ENCODE measurements at places on chromosomes 3 and 15. TPM values are rescaled to one million over a fixed set of nuclear protein-coding genes. Genes with fewer than 3 reads are reported as not detected.

GPR27 gene
- total RNA-seq, result 0.39 TPM

NMNAT3 gene
- 17.5 TPM for total RNA-seq

KLF15 gene
- total RNA-seq, result 2.7 TPM

DNA sequence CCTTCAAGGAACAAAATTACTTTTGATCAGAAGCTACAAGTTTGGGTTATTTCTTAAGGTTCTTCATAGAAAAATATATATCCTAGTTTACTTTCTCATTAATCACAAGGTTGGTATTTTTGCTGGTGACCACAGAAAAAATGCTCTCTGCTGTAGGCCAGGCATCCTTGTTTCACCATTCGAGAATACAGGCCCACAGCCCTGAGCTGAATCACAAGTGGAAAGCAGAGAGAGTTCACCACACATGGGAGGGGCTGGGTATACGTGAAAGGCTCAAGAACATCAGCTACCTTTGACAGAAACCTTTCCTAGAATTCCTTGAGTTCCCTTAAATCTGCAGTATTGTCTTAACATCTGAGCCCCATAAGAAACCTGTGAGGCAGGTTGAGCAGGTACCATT is 23.2 kb downstream of the CPEB1 start:
- no peak for DNase-seq

DNA sequence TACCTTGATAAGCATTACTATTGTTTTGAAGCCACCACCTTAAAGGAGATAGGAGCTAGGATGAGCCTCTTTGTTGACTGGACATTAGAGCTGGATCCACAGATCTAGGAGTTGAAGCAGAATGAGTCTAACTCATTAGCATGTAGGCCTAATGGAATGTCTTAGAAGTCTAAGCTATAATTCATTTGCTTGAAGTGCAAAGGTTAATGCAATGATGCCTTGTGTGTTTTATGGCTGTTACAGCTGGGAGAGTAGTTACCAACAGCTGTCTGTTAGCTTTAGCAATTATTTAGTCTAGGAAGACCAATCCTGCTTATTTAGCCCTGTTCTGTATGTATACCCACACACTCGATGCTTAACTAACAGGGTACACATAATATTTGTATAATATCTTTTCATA is 419.3 kb downstream of the TUSC7 start:
- DNase-seq, result no peak

DNA sequence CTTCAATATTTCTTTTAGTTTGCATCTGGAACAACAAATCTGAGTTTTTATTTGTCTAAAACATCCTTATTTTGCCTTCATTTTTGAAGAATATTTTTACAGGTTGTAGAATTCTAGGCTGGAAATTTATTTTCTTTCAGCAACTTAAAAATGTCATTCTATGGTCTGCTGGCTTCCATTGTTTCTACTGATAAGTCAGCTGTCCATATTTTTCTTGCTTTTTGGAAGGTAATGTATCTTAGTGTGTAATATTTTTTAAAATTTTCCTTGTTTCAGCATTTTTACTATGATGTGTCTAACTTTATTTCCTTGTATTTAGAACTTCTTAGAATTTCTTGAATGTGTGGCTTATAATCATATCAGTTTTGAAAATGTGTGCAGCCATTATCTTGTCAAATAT is 37.0 kb downstream of the SEMA6D start:
- no peak for DNase-seq

TEX9 gene
- 1.9 TPM for total RNA-seq

- DNase-seq, result no peak
These were observed 4.7 kb downstream of the ATRIP start for GRCh38 chr3:48451270-48451669.

ZNF280D gene
- 28.7 TPM for total RNA-seq

FOXL2 gene
- total RNA-seq, result 1.8 TPM

DNA sequence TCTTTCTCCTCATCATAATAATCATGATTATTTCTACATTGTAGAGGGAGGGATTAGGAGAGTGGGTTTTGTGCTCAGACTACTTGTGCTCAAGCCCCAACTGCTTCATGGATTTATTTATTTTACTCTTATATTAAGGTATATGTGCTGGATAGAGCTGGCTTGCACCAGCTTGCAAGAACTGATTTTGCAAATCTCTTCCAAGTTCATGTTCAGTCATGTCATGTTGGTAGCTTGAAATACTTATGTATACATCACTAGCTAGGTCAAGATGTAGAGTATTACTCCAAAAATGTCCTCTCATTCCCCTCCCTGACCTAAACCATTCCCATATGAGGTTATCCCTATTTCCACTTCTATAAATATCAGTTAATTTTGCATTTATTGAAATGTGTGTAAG is 293.9 kb upstream of the RBMS3 start:
- no peak for DNase-seq

DNA sequence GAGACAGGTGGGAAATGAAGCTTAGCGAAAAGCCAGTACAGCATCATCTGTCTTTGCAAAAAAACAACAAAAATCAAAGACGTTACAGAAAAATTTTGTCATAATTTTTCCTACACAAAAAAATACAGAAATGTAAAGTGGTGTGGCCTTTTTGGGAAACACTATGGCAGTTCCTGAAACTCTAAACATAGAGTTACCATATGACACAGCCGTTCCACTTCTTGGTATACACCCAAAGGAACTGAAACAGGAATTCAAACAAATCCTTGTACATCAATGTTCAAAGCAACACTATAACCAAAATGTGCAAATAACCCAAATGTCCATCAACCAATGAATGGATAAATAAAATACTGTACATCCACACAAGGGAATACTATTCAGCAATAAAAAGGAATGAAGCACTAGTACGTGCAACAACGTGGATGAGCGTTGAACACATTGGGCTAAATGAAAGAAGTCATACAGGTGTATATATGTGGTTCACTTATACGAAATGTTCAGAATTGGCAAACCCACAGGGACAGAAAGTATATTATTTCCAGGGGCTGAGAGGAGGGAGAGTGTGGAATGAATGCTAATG is 46.8 kb downstream of the GLB1 start:
- no peak for DNase-seq

GRCh38 chr15:92112180-92112579 is 258.7 kb downstream of the SLCO3A1 start:
- DNase-seq, result no peak

GRCh38 chr3:125582707-125583106 is 12.6 kb downstream of the OSBPL11 start:
- DNase-seq, result peak; percentile 11

DNA sequence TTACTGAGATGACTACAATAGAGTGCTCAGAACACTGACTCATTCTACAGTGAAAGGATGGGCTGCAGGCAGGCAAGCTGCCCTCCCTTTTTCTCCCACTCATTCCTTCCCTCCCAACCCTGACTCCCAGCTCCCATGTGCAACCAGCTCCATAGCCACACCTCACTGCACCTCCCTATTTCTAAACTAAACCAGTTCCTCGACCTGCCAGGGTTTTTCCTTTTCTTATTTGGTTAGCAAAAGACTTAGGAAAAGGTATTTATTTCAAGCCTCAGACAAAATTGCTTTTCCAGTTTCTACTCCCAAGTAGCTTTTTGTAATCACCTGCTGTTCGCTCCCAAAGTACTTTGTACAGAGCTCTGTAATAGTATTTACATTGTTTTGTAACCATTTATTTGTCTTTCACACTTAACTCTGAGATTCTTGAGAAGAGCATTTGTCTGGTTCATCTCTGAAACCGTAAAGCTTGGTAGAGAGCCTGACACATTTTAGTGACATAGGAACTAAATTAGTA is 2.2 kb downstream of the AADAC start:
- DNase-seq, result peak; percentile 74

LYZL4 gene
- not detected for total RNA-seq

IL17RC gene
- total RNA-seq, result 8.5 TPM

DNA sequence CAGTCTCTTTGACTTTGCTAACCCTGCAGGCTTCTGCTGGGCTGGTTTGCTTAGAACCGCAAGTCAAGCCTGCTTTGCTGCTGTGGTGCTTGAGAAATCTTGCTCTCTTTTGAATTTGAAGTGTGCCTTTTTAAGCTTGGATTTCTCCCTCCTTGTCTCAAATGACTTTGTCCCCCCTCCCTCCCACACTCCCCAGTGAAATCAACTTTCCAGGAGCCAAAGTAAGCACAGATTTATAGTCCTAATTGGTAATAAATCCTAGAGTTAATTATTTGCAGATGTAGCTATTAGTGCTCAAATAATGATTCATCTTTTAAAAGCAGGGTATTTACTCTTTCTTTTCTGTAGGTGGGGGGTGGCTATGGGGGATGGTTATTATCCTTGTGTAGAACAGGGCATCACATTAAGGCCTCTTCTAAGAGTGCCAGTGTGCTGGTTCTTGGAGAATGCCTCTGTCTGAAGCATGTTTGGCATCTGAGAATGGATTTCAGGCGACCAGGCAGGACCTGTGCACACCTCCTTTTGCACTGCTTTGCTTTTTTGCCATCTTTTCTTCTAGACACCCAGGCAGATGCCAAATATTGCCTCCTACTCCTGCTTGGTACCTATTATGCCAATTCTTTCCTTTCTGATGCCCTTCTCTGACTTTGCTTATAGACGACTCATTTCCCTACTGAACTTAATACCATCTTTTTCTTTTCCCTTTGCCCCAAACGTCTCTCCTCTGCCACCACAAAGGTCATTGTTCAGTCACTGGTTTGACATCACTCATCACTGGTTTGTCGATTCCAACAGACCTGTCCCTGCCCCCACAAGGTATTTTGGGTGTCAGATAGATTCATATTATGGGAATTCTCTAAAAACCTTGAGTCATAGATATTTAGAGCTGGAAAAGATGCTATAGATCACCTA is 50.7 kb downstream of the CLDN11 start:
- DNase-seq, result peak; percentile 3

NPAP1 gene
- total RNA-seq, result not detected

DNA sequence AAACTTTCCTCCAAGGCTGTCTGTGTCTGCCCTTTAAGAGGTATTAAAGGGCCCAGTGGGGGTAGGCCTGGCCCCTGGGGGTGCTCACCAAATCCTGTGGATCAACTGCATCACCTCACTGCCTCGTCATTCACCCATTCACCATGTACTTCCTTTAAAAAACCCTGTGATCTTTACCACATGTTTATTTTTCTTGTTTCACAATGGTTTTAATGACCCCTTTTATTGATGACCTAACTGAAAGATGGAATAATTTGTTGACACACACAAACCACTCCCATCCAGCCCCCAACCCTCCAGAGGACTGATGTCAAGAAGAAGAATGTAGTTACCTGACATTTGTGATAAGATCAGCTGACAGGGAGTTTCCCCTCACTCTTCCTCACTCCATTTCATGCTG is 40.8 kb downstream of the KCNAB1 start:
- DNase-seq, result no peak

DNA sequence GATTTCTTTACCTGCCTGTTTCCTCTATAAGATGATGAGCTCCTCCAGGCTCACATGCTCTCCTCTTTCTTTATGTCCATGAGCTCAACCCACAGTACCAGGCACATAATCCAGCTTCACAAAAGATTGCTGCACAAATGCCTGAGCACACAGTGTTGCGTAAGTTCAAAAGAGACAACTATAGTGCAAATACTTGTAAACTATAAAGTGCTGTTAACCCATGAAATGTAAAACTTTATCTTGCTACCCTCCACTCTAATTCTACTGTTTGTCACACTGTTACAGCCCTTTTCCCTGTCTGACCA is 101.0 kb upstream of the LPP start:
- DNase-seq, result peak; percentile 67

SEMA7A gene
- total RNA-seq, result 38.1 TPM

- DNase-seq, result no peak
These were observed 74.1 kb upstream of the POMGNT2 start for GRCh38 chr3:43180027-43180426.

DNA sequence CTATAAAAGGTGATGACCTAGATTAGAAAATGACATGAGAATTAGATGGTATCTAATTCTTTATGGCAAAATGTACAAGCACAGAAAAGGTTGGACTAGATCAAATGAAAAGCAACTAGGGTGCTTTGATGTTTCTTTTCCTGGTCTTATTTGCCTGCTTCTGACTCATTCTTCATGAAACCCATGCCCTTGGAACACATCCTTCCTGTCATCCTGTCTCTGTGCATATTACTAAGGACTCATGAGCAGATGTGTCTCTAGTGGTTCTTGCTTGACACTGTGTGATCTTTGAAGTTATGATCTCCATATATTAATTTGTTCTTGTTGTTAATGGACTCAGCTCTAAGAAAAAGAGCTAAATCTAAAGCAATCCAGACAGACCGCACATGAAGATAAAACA is 314.0 kb downstream of the ERC2 start:
- no peak for DNase-seq

HSPBAP1 gene
- total RNA-seq, result 9.9 TPM

CDAN1 gene
- 32.3 TPM for total RNA-seq

ARPIN gene
- 13.3 TPM for total RNA-seq

APBA2 gene
- not detected for total RNA-seq

GRCh38 chr3:189383630-189384029 is 211.9 kb downstream of the TPRG1 start:
- DNase-seq, result no peak

GPR15 gene
- total RNA-seq, result not detected

WDR72 gene
- 10.1 TPM for total RNA-seq

DNA sequence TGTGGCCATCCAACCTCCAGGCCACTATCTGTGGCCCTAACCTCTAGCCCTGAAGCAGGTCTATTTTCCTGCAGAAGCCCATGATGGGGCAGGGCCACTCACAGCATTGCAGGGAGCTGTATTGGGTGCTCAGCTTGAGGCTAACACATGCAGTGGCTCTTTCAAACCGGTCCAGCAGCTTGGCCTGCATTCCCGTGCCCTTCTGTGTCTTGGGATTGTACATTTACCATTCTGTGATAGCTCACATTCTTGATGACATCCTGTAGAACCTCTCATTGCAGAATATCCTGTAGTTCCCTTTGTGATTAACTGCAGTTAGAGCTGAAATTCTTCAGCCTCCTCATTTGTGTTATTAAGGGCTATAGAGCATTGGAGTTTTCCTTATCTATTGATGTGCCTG is 60.8 kb upstream of the ANKRD34C start:
- DNase-seq, result peak; percentile 48

REC114 gene
- total RNA-seq, result not detected

DNA sequence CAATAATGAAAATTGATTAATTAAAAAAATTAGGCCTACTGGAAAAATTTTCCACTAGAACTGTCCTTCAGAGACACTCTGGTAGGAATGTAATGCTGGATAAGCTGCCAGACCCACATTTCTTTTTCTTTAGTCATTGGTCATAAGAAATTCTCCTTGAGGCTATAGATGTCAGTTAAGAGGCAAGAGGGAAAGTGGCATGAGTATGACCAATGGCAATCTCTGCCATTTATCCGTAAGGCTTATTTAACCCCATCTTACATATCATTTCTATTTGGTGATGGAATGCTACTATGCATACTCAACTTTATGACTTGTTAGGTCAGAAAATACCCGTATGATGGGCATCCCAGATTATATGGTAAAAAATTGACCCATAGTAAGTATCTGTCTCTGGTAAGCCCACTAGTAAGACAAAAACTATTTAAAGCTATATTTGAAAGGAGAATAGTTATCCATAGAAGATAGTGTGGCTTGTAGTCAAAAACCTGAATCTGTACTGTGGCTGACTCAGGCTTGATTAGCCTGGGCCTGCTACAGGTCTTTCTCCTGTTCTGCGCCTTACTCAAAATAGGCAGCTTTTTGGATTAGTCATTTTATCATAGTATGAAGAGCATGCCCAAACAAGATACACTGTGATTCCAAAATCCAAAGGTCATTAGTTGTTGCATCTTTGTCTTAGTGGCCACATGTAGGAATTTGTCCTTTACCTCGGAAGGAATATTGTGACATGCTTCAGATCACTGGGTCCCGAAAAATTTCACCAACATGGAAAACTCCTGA is 314.7 kb downstream of the PYDC2 start:
- no peak for DNase-seq

MNS1 gene
- total RNA-seq, result 2.6 TPM

- DNase-seq, result no peak
These were observed 120.1 kb downstream of the VGLL4 start for GRCh38 chr3:11523572-11524101.

GRCh38 chr3:156764751-156765150 is 61.4 kb upstream of the LEKR1 start:
- DNase-seq, result no peak

Measured in Caco-2 (cell line).